Osteocyte (in vitro differentiated cells): ENCODE measurements at places on chromosomes 3 and 15.

DNA sequence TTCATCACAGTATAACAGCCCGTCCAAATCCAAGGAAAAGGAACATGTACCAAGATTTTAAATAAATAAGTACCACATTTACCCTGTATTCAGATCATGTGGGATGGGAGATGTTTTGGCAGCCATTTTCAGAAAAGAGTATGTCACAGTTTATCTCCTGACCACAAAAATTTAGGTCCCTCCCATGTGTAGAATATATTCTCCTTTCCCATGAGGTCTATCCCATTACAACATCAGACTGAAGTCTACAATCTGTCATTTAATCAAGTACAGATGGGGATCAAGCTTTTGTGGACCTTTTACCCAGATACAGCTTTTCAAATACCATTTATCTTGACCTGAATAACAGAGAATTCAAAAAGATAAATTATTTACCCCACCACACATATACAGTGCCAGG, 444.5 kb downstream of the PLOD2 start:
- DNase-seq = no peak

- DNase-seq = no peak
Observed at GRCh38 chr3:68271145-68271544, 616.7 kb upstream of the SUCLG2 start.

- DNase-seq = no peak
Observed at GRCh38 chr15:26711445-26711844, 61.4 kb downstream of the GABRB3 start.

- no peak for DNase-seq
Observed at GRCh38 chr3:124985349-124985748, 50.8 kb upstream of the MUC13 start.

DNA sequence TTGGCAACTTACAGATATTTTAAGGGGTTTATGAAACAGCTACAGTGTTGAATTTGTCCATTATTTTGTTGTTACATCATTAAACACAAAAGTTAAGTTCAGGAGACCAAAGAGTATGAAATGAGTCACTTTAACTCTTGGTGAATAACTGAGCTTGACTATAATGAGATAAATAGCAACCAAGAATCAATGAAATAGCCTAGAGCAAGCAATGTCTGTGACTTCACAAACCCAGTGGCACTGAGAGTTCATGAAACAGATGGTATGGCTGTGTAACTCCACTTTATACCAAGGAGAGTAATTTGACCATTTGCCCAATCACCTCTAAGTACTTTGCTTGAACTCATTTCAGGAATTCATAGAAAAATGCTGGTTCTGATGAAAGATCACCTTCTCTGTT, 169.6 kb upstream of the GADL1 start:
- no peak for DNase-seq

- no peak for DNase-seq
Observed at GRCh38 chr15:83380682-83381081, 66.5 kb upstream of the SH3GL3 start.

GRCh38 chr3:88408935-88409334, 259.2 kb downstream of the C3orf38 start:
- no peak for DNase-seq

GRCh38 chr15:29139072-29139471, 130.6 kb downstream of the NSMCE3 start:
- no peak for DNase-seq

GRCh38 chr3:166444336-166444735, 607.1 kb upstream of the BCHE start:
- no peak for DNase-seq

- no peak for DNase-seq
Observed at GRCh38 chr3:6921066-6921465, 60.2 kb downstream of the GRM7 start.

DNA sequence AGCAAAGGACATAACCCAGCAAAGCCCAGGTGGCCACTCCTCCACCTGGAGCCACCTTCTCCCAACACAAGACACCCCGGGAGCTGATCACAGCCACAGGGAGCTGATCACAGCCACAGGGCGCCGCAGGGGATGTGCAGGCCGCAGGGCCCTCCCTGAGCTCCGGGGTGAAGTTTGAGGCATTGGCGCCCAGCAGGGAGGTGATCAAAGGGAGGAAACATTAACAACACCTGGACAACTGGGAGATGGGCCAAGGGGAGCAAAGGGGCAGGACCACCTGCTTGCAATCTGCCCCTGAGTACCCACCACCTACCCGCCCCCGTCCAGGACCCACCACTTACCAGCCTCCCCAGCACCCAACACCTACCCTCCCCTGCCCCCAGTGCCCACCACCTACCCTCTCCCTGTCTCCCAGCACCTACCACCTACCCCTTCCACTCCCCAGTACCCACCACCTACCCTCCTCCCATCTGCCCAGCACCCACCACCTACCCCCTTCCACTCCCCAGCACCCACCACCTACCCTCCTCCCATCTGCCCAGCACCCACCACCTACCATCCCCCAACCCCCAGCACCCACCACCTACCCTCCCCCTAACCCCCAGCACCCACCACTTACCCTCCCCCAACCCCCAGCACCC, 2.4 kb downstream of the UROC1 start:
- no peak for DNase-seq

DNA sequence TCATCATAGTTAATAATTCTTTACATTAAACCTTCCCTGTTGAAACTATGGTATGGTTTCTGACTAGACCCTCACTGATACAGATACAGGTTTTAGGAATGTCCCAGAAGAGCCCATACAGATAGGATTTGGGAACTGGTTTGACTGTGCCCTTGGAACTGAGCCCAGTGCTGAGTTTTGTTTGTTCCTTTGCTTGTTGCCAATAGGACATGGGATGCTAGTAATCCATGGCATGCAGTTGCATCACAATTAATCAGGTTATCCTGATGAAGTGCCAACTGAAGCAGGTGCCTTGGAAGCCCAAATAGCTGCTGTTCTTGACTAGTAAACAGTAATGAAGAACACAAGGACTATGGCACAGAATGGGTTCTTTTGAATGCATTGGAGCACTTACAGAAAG, 230.6 kb downstream of the NEK10 start:
- no peak for DNase-seq

DNA sequence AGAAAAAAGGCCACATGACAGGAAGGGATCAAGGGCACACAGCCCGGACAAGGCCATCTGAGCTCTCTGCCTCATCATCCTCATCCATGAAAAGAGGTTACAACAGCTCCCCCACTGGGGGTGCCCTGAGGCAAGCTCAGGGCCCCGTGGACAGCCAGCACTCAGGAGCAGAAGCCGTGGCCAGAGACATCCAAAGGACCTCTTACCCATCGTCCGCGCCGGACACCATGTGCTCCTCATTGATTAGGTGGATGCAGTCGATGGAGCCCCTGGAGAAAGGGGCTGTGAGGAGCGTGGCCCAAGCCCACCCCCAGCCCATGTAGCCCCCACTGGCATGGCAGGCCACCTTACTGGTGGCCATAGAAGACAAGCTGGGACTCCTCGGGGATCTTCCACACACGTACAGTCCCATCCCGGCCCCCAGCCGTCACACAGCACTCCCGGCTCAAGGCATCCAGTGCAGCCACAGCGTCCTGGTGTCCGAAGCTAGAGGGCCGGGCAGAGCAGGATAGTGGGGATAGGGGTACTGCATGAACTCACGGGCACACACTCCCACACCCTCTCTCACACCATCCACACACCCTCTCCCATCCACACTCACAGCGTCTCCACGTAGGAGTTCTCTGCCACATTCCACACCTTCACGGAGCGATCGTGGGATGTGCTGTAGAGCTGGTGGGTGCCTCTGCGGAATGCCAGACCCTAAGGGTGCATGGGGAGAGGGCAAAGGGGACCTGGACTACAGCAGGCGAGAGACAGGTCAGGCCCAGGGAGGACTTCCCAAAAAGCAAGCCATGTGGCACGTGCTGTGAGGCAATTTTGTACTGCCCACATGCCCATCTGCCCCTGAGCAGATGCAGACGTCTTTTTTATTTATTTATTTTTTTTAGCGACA, 6.5 kb downstream of the RRP9 start:
- peak; percentile 81 for DNase-seq

DNA sequence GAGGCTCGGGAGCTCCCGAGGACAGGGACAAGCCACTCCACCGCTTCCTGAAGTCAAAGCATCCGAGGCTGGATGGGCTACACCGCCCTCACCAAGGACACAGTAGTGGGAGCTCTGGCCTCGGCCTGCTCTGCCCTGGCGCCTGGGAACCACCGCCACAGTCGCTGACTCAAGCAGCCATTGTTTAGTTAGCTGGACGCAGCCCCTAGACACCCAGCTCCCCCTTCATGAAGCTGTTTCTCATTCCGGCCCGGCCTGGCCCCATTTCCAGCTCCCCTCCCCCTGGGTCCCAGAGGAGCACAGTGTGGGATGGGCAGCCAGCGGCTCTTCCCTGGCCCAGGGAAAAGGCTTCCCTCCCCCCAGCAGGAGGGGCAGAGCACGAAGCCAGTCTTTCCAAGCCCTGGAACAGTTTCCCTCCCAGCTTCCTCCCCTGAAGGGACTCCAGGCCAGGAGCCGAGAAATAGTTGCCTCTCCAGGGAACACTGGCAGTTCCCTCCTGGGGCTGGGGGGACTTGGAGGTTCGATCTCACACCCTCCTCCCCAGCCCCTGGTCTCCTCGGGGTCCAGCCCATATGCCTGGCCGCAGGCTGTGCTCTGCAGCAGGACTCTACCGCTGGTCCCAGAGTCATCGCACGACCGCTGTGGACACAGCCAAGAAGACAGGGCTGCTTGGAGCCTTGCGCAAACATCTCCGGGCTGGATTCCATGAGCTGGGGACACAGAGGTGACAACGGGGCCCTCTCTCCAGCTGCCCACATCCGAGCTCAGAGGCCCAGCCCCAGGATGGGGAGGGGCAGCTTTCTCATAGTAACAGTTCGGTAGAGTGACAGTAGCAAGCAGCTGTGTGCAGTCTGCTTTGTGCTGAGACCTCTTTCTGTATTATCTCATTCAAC, 10.0 kb downstream of the PLXND1 start:
- peak; percentile 97 for DNase-seq

GRCh38 chr3:171157286-171157685, 130.8 kb upstream of the SLC2A2 start:
- DNase-seq = no peak

- no peak for DNase-seq
Observed at GRCh38 chr3:50201573-50202315, 3.3 kb upstream of the SLC38A3 start.

DNA sequence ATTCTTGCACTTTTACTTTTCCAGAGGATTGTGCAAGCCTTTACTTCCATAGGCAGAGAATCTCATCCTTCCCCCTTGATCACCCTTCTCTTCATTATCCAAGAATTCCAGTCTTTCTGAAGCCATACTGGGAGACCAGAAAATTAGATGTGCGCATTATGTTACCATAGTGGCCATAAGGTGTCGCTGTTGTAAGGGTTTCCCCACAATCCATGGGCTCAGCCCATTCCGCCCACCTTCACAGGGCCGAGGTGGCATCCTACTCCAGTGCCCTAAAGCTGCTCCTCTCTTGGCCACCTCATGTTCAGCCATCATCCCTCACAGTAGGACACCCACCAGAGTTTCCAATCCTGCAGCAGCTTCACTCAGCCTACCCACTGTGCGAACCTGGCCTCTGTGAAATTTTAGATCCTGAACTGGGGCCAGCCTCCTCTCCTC, 35.0 kb downstream of the CTSH start:
- peak; percentile 73 for DNase-seq

GRCh38 chr15:96593735-96594134, 263.2 kb downstream of the NR2F2 start:
- DNase-seq = no peak

GRCh38 chr15:39506146-39506545, 74.7 kb upstream of the THBS1 start:
- DNase-seq = no peak

- DNase-seq = no peak
Observed at GRCh38 chr3:169945313-169945712, 21.3 kb upstream of the SEC62 start.

DNA sequence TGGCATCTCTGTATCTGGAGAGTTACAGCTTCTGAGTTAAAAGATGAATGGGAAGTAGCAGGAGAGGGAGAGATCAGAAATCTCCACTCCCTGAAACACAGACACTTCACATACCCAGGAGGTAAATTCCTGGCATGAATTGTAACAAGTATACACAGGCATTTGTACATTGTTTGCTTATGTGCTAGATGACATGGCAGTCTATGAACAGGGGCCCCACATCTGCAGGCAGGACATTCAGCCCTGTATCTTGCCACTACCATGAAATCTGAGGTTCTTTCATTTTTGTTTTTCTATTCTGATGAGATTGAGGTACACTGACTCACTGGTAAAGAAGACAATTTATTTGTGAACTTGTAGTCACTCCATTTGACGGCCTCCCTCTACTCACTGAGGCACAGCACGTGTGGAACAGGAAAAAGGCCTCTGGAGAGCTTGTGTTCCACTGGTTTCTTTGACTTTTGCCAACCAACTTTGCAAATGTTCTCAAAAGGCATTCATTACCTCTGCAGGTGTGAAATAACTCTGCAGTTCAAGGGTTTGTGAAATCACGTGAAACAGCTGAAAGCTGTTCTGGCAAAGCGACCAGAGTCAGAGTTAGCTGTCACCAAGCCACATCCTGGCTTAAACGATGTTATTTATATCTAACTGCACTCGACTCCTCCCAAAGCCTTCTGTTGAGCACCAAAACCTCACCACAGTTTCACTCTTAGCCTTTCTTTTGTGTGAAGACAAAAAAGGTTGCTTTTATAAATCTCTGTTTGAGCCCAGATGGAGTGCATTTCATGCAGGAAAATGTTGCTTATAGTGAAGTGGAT, 401.3 kb upstream of the CFAP20DC start:
- no peak for DNase-seq

- DNase-seq = no peak
Observed at GRCh38 chr3:132268956-132269355, 48.3 kb upstream of the ACP3 start.

- DNase-seq = no peak
Observed at GRCh38 chr15:22979238-22980188, 655 bp downstream of the CYFIP1 start.

DNA sequence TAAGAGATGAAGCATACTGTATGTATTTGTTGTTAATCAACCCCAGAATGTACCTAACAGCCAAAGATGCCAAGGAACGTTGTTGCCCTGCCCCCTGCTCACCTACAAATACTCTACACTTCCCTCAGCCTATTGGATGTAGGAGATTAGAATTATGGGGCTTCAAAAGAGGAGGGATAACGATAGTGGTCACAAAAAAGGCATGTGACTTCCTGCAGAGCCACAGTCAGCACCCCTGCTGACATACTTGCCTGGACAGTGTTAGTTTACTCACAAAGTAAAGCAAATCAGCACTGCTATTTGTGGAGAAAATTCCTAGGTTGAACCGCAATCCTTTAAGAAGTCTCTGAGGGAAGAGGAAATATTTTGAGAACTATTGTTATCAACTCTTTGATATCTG, 37.9 kb downstream of the PARP15 start:
- DNase-seq = no peak

- peak; percentile 69 for DNase-seq
Observed at GRCh38 chr3:128950223-128950938, 43.5 kb downstream of the CFAP92 start.
